ENCODE measurements at places on chromosomes 3 and 15. TPM values are rescaled to one million over a fixed set of nuclear protein-coding genes. Genes with fewer than 3 reads are reported as not detected.

Gene CORO2B
- 3.2 TPM for total RNA-seq

Gene LDHAL6B
- not detected for total RNA-seq

Gene C3orf20
- 0.05 TPM for total RNA-seq

Gene TMEM158
- total RNA-seq = 15.3 TPM

Gene PDCD10
- total RNA-seq = 55.9 TPM

Gene KAT2B
- 7.2 TPM for total RNA-seq

Gene WDR49
- total RNA-seq = not detected

Gene AHSG
- not detected for total RNA-seq

Gene LHFPL4
- 0.12 TPM for total RNA-seq

Gene GOLGA8S
- 0.18 TPM for total RNA-seq

Gene RNF13
- 35.8 TPM for total RNA-seq

Gene CP
- 4.9 TPM for total RNA-seq

Gene ANKUB1
- 0.06 TPM for total RNA-seq

Gene CCR8
- not detected for total RNA-seq

Gene TM4SF18
- 40.4 TPM for total RNA-seq

Gene XYLB
- 4.3 TPM for total RNA-seq

Gene CEP63
- total RNA-seq = 11.1 TPM

Gene RGMA
- total RNA-seq = 0.19 TPM

Gene ALS2CL
- total RNA-seq = 4.9 TPM

Gene CLRN1
- not detected for total RNA-seq

Gene FNDC3B
- total RNA-seq = 27.0 TPM

Gene STRC
- 0.06 TPM for total RNA-seq

Gene NTRK3
- total RNA-seq = 21.9 TPM

Gene CLSTN2
- total RNA-seq = 0.05 TPM

Gene TSPAN3
- total RNA-seq = 478 TPM

Gene WWTR1
- 120 TPM for total RNA-seq

Gene EPHB1
- not detected for total RNA-seq

Gene CDHR4
- 0.44 TPM for total RNA-seq

Gene RBP2
- total RNA-seq = not detected

Gene SLC49A4
- total RNA-seq = 14.5 TPM

Gene CSTA
- total RNA-seq = 1.1 TPM

Gene IQSEC1
- 12.3 TPM for total RNA-seq

Gene ARL14
- total RNA-seq = 1.0 TPM

Gene CISH
- 0.51 TPM for total RNA-seq

Gene LRRC31
- not detected for total RNA-seq

Gene PLCL2
- total RNA-seq = 5.7 TPM

Gene SLC22A13
- 0.13 TPM for total RNA-seq

Gene TLR9
- 0.05 TPM for total RNA-seq

Gene DGKG
- total RNA-seq = 8.6 TPM

Gene SLC6A20
- total RNA-seq = not detected

Gene SELENOK
- total RNA-seq = 18.3 TPM

Gene IGDCC3
- total RNA-seq = 0.08 TPM

Gene COL6A5
- not detected for total RNA-seq

Gene POPDC2
- 0.25 TPM for total RNA-seq

Gene FMN1
- 0.25 TPM for total RNA-seq

Gene PLAAT1
- total RNA-seq = not detected

Gene SYNPR
- total RNA-seq = not detected

Gene MESP2
- 0.54 TPM for total RNA-seq

Gene PATL2
- 0.24 TPM for total RNA-seq

Gene IL17RE
- 1.1 TPM for total RNA-seq

Gene FBXW12
- total RNA-seq = not detected

Gene NR2F2
- total RNA-seq = 24.0 TPM

Gene ZKSCAN7
- not detected for total RNA-seq

Gene CCDC39
- total RNA-seq = not detected
